ENCODE measurements at places on chromosomes 13 and 19. TPM values are rescaled to one million over a fixed set of nuclear protein-coding genes. Genes with fewer than 3 reads are reported as not detected.

KIR3DL2 gene
- polyA plus RNA-seq = not detected

- peaks cover 47% of the 10 kb centered on the region for H3K4me1 ChIP-seq
- no peak overlapping the region for H3K27ac ChIP-seq
- no peaks in the 10 kb centered on the region for H3K27me3 ChIP-seq
These were observed 6.9 kb downstream of the MKNK2 start for GRCh38 chr19:2043961-2044708.

- H3K4me1 ChIP-seq = peaks cover 11% of the 10 kb centered on the region
- H3K27me3 ChIP-seq = no peaks in the 10 kb centered on the region
- no peak overlapping the region for H3K27ac ChIP-seq
- no peak for DNase-seq
- peaks cover 17% of the 10 kb centered on the region for H3K36me3 ChIP-seq
These were observed 3.8 kb downstream of the GADD45GIP1 start for GRCh38 chr19:12953138-12953798.

DNA sequence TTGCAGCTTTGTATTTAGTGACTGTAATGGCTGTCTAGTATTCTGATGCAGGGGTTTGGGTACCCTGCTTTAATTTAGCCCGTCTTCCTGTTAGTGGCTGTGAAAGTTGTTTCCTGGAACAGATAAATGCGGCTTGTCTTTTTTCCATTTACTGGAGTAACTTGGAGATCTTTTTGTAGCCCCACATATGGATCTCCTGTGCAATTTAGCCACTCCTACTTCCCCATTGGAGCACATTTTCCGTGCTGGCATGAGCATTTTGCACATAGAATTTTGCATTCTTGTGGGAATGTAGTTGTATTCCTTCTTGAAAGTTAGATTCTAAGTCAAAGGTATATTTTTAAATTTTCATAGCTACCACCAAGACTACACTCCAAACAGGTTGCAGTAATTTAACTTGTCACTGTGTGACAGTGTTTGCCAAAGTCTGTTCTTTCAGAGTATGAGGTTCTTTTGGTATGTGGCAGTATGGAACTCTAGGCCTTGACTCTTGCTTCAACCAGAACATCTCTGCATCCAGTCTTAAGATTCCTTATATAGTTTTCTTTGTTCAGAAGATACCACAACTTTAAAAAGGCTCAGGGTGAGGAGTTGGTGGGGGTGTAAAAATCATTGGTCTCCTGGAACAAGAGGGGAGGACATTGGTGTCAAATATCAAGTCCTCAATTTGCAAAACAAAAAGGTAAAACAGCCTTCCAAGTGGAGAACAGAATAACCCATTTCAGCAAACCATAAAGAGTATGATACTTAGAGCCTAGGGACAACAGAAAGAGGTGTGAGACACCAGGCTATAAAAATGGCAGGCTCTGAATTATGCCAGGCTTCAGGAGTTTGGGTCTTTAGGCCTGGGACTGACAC, 21.1 kb upstream of the CCDC97 start:
- H3K27me3 ChIP-seq = no peaks in the 10 kb centered on the region
- DNase-seq = no peak
- H3K4me1 ChIP-seq = no peaks in the 10 kb centered on the region

DACH1 gene
- polyA plus RNA-seq = not detected

Measured in GM12878 (cell line).